ENCODE measurements at places on chromosomes 1 and 21.
A peak's percentile ranks its signal among the peaks of the same experiment; 100 is the strongest.

- DNase-seq: no peak
Measured at GRCh38 chr1:192747301-192747700, 61.5 kb upstream of the RGS2 start.

GRCh38 chr1:245099401-245099800 is 55.4 kb upstream of the KIF26B start:
- DNase-seq: no peak

GRCh38 chr21:45293726-45294401 is 6.2 kb upstream of the POFUT2 start:
- no peak for DNase-seq

DNA sequence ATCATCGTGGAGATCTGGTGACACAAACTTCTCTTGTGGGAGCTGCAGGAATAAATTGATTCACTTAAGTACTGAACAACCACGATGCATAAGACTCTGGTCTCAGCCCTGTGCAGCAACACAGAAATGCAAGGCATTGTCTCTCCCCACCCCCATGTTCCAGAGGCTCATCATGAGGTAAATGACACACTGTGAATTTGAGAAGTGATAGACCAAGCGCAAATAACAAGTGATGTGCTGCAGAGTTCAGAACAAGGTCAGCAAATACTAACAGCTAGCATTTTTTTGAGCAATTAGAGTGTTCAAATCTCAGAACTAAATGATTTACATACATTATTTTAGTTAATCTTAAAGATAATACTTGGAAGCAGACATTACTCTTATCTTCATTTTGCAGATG is 223.7 kb downstream of the SEC16B start:
- DNase-seq: no peak

DNA sequence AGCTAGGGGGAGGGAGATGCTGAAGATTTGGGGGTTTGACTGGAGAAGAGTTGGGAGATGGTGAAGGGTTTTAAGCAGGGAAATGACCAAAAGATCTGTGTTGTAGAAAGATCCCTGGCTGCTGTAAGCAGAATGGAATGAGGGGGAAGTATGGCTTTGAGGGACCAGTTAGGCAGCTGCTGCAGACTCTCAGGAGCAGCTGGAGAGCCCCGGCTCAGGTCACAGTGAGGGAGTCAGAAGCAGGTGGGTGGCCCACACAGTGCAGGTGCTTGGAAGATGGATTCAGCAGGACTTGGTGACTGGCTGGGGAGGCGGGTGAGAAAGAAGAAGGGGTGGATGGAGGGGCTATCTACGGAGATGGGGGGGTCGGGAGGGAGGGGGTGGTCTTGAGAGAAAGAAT is 35.7 kb downstream of the EDN2 start:
- DNase-seq: no peak

- no peak for DNase-seq
Measured at GRCh38 chr1:211267204-211267857, 8.2 kb downstream of the RCOR3 start.

GRCh38 chr1:232385221-232385620 is 244.7 kb downstream of the SIPA1L2 start:
- DNase-seq: no peak

GRCh38 chr1:223674119-223674890 is 8.8 kb upstream of the CAPN8 start:
- no peak for DNase-seq

DNA sequence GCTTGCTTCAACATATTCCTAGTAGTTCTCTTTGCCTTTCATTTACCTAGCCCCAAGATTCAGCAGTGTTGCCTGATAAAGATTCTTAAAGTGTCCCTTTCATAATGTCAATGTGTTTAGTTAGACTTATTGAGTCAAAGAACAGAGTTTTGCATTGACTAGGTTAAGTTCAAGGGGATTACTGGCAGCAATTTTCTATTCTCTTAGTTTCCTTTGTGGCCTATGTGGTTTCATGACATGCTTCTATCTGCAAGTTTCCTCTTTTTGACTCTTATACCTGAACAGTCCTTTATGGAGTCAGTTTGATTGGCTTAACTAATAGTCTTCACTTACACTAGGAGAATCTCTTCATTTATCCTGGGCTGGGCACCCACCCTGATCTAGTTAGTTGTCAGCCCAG is 151.3 kb downstream of the ADGRL4 start:
- DNase-seq: peak; percentile 19

GRCh38 chr21:32666258-32666657 is 54.1 kb upstream of the CFAP298 start:
- DNase-seq: no peak

GRCh38 chr1:19465650-19466049 is 19.7 kb downstream of the CAPZB start:
- DNase-seq: no peak

DNA sequence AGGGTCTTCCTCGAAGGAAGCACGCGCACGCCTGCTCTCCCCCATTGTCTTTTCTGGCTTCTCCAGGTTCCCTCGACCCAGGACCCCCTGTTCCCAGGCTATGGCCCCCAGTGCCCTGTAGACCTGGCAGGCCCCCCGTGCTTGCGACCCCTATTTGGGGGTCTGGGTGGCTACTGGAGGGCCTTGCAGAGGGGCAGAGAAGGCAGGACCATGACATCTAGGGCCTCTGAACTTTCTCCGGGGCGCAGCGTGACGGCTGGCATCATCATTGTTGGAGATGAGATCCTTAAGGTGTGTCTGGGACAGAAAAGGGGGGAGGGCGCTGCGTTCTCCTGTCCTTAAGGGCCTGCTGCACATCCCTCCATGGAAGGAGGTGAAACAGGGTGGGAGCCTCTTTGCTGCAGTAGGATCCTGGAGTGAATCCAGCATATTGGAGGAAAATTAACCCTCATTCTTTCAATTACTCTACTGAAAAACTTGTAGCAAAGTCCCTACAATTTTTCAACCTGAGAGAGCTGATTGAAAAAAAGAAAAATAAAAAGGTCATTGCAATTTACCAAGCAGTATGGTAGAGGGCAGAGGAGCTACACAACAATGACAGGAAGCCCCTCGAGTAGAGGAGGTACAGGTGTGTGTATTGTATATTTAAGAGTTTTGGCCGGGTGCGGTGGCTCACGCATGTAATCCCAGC is 777 bp downstream of the FLAD1 start:
- DNase-seq: no peak

GRCh38 chr21:37704751-37705150 is 211.5 kb downstream of the KCNJ6 start:
- no peak for DNase-seq

DNA sequence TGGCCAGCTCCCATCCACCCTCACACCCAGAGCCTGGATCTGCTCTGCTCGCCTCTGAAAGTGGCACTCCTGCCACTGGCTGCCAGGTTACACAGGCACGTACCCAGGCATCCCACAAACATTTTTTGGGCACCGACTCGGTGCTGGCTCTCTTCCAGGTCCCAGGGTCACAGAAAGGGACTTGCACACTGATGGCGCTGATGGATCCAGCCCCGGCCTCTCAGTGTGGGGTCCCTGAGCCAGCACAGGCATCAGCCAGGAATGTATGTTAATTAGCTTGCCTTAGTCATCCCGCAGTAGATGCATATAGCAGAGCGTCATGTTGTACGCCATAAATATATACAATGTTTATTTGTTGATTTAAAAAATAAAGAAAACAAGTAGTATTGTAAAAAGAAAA is 537.2 kb downstream of the NPHP4 start:
- DNase-seq: no peak

DNA sequence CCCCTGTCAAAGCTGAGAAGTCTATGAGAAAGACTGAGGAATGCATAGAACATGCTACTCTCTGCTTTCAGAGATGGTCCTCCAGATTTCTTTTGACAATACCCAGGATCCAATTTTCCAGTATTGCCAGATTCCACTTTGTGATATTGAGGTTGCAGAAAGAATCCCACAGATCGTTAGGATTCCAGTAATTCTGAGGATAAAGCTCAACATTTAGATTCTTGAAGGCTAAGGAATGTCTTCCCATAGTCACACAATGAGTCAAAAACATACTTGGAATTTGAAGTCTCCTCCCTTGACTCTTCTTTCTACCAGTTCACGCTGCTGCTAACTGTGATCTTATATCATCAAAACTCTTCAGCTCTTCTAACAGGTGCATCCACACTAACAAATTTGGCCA is 57.1 kb downstream of the TNFSF18 start:
- no peak for DNase-seq

GRCh38 chr21:22796147-22796546 is 1797.9 kb downstream of the NCAM2 start:
- no peak for DNase-seq

DNA sequence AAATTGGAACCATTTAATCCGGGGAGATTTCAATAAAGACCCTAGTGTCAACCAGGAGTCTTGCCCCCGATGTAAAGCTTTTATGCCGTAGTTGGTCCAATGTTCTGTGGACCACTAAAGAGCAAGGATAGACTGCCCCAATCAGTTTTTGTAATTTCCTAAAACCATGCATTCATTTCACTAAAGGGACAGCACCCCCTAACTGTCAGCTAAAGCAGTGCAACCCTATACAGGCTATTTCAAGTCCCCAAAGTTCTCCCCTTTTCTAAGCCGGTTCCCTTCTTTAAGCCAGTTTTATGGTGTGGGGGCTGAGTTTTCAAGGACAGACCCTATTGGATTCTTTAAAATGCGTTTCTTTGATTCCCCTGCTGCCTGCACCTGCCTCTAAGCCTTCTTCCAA is 12.7 kb upstream of the PDPN start:
- DNase-seq: no peak

DNA sequence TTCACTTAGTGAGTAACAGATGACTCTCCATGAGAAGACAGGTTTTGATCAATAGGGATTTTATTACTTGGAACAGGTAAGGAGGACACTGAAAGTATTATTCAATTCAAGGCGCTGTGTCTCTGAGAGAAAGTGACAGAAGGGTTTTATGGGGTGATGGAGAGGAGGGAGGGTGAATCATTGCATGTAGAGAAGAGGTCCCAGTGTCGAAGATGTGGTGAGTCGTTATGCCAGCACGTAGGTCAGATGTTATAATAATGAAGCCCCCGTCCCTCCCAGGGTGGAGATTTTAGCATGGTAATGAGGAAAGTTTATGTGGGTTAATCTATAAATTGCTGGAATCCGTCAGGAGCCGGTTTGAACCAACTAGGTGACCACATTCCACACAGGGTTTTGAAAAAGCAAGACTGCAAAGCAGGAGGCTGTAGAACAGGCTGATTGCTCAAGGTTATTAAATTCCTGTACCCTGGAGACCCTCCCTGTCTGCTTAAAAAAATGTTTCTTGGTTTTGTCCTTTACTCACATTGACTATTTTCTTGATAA is 586.4 kb upstream of the TMPRSS15 start:
- DNase-seq: no peak

- no peak for DNase-seq
Measured at GRCh38 chr1:108000184-108000583, 35.2 kb upstream of the VAV3 start.

- no peak for DNase-seq
Measured at GRCh38 chr1:17056551-17056950, 2.7 kb upstream of the SDHB start.

DNA sequence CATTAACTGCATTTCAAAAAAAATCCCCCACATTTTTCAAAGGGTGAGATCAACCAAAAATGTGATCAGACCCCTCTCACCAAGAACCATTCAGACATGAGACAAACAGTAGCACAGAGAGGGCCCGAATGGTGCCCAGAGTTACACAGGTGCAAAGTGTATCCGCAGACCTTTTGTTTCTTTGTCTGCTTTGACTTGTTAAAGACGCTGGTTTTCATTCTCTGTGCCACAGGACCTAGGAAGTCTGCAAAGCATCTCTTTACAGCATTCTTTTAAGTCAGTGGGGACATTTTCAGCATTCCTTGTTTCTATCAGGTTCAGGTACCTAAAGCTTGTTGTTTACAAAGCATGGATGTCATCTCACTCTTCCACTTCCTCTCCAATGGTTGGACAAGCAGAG is 87.2 kb upstream of the MAP1LC3C start:
- no peak for DNase-seq

GRCh38 chr1:160829766-160830165 is 32.9 kb downstream of the CD244 start:
- DNase-seq: no peak

- DNase-seq: peak; percentile 60
Measured at GRCh38 chr1:10693497-10694273, 102.8 kb downstream of the CASZ1 start.

- DNase-seq: no peak
Measured at GRCh38 chr1:229526695-229527094, 18.6 kb upstream of the NUP133 start.

DNA sequence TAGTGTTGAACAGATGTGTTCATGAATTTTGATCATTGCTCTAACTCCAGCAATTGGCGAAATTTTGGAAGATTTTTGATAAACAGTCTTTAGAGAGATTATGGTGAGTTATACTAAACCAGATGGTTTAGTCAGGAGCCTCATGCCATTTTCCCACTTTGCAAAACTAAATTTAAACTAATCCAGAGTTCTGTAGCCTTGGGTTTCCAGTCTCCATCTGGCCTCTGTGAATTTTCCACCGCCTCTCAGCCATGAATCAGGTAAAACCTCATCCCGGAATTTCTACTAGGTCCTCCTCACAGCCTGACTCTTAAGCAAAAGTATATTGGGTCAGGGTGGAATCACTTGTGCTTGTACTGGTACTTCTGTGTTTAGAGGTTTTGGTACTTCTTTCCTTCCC is 44.8 kb downstream of the CLEC20A start:
- DNase-seq: no peak

DNA sequence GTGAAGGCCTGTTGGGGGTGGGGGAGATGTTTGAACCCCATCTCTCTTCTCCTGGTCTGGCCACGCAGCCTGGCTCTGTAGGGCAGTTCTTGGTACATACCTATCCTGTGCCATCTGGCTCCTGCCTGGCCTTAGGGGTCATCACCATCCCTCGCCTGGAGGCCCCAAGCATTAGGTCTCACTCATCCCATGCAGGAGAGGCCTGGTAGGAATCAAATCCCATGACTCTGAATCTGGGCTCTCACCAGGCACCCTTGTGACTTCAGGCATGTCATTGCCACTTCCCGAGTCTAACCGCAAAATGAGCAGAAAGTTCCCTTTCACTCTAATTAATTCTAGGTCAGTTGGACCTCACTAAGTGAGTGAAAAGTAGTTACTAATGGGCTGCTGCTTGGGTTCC is 37.2 kb downstream of the ETNK2 start:
- DNase-seq: no peak

DNA sequence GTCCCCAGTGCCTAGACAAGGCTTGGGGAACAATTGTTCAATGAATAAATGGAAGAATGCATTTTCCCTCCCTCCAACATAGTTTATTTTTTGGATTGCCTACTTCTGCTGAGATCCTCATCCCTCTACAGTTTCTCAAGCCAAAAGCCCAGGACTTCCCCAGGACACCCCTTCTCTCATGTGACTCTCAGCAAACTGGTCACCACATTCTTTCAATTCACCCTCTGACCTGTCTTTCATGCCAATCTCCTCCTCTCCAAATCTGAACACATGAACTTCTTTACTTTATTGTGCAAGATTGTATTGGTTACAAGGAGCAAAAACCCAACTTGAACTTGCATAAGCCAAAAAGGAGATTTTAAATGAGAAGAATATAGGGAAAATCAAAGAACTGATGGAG is 103.2 kb upstream of the JUN start:
- DNase-seq: no peak

DNA sequence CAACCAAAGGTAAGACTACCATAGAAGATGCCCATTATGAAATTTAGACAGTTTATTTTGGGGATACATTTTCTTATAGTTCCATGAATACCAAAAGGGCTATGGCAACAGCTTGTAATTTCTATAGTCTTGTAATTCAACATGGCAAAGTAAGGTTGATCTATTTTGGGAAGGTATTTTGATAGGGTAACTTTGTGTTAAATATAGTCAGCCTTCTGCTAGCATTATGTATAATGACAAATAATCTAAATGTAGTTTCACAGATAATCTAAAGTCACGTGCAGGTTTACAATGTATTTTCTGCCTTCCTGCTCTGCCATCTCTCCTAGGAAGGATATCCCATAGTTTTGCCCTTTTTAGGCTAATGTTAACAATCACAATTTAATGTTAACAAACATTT is 85.9 kb upstream of the DPH5 start:
- no peak for DNase-seq
